ENCODE measurements at places on chromosomes 3 and 15. TPM values are rescaled to one million over a fixed set of nuclear protein-coding genes. Genes with fewer than 3 reads are reported as not detected.

The FRMD4B gene
- total RNA-seq: 1.2 TPM

The ITIH1 gene
- total RNA-seq: not detected

The CEMIP gene
- 18.1 TPM for total RNA-seq

The SEMA3F gene
- total RNA-seq: 3.5 TPM

The TM4SF18 gene
- 2.1 TPM for total RNA-seq

The ADCY5 gene
- total RNA-seq: 0.90 TPM

The GOLGA8M gene
- 0.79 TPM for total RNA-seq

The NR1I2 gene
- total RNA-seq: not detected

The DLEC1 gene
- total RNA-seq: not detected

The RTP1 gene
- total RNA-seq: not detected

The CKMT1A gene
- not detected for total RNA-seq

The GOLGA8S gene
- total RNA-seq: not detected

The MITF gene
- total RNA-seq: 22.9 TPM

The CHMP2B gene
- total RNA-seq: 65.6 TPM

The TRPM1 gene
- total RNA-seq: 0.05 TPM

The KIAA1143 gene
- 27.0 TPM for total RNA-seq
